Activated CD4-positive, alpha-beta T cell treated with anti-CD3 and anti-CD28 coated beads, Interleukin-2, amount 10 ng/mL, durations not matched to agents 7 days and 5 days (primary cell): ENCODE measurements at places on chromosomes 2 and 18.
A peak's percentile ranks its signal among the peaks of the same experiment; 100 is the strongest.

GRCh38 chr2:172095905-172096625 lies 6.6 kb downstream of the DLX2 start:
- no peak for DNase-seq

DNA sequence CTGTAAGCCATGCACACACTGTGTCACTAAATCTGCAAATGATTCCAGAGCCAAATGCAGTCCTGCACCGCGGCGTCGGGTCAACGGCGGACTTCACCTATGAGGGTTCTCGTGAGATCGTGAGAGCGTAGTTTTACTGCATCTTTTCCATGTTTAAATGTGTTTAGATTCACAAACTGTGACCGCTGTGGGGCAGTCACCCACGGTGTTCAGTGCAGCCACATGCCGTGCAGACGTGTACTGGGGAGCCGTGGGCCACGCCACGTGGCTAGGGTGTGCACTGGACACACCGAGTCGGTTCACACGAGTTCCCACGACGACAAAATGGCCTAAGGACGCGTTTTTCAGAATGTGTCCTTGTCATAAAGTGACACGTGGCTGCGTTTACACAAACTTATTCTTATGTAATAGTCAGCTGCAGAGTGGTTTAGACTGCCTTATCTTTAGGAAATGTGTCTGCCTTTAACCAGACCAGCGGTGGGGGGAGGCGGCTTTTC lies 34.1 kb downstream of the NFATC1 start:
- DNase-seq: no peak

DNA sequence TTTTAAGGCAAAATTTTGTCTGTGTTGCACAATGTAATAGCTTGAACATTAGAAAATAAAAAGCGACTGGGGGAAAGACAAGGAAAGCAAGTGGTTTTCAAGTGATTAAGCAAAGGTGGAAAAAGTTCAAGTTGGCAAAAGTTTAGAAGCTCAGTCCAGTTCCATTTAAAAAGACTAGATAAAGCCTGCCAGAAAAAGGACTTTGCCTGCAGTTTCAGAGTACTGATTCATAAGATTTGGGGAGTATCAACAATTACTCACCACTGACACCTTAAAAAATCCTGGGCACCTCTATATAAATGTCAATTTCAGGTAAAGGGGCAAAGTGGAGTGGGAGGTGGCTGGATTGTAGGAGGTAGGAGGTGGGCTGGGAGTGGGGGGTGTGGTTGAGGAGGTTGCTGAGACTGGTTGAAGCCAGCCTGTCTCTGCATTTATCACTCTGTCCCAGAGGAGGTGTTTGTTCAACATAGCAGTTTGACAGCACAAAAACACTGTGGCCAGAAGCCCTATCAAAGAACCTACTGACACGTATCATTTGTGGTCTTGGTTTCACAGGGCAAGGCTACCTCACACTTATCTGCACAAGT lies 14.6 kb downstream of the ZEB2 start:
- no peak for DNase-seq

DNA sequence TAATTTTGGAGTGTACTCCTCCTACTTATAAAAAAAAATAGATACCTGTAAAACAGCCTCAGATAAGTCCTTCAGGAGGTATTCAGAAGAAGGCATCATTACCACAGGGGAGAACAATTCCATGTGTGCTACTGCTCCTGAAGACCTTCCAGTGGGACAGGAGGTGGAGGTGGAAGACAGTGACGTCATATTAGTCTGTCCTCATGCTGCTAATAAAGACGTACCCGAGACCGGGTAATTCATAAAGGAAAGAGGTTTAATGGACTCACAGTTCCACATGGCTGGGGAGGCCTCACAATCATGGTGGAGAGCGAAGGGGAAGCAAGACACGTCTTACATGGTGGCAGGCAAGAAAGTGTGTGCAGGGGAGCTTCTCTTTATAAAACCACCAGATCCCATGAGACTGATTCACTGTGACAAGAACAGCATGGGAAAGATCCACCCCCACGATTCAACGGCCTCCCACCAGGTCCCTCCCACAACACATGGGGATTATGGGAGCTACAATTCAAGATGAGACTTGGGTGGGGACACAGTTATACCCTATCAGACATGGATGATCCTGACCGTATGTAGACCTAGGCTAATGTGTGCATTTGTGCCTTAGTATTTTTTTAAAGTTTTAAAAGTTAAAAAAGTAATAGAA lies 98.4 kb downstream of the NDUFA10 start:
- DNase-seq: no peak

GRCh38 chr2:172510088-172510487 lies 45.8 kb upstream of the PDK1 start:
- no peak for DNase-seq

DNA sequence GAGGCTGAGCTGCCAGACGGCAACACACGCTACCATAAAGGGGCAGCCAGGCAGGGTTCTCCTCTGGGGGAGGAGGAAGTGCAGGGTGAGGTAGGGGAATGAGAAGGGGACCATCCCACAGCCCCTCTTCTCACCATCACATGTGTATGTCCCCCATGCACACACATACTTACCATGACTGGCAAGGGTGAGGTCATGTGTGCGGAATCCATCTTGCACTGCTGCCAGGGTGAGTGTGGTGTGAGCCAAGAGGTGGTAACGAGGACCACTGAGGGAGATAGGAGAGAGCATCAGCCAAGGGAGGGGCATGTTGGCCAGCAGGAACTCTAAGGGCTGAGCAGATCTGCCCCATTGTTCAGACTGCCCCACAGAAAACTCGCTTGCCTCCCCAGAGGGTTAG lies 7.1 kb downstream of the WDR54 start:
- DNase-seq: no peak

- DNase-seq: peak; percentile 53
Observed at GRCh38 chr18:23992089-23992940, 22.2 kb upstream of the TTC39C start.

GRCh38 chr2:240429341-240429871 lies 6.1 kb upstream of the GPC1 start:
- no peak for DNase-seq

- no peak for DNase-seq
Observed at GRCh38 chr2:191638079-191638801, 39.7 kb upstream of the NABP1 start.

GRCh38 chr2:176639671-176640070 lies 370.4 kb downstream of the MTX2 start:
- DNase-seq: no peak

GRCh38 chr2:65231892-65232477 lies 4.4 kb downstream of the ACTR2 start:
- DNase-seq: peak; percentile 11

DNA sequence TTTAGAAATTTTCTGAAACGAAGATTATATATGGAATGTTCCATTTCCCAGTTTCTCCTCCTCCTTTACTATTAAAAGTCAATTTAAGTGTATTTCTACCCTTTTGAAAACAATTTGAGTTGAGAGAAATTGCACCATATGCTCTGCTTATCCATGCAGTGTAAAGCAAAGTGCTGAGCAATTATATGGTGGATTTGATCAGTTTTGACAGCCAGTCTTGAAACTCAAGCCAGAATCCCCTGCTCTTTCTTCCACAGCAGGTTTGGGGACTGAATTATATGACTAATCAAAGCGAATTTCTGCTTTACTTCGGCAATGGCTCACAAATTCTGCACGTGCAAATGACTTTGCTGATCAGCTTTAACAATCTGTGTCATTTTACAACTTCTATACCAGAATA lies 1183.6 kb downstream of the LRP1B start:
- DNase-seq: no peak

DNA sequence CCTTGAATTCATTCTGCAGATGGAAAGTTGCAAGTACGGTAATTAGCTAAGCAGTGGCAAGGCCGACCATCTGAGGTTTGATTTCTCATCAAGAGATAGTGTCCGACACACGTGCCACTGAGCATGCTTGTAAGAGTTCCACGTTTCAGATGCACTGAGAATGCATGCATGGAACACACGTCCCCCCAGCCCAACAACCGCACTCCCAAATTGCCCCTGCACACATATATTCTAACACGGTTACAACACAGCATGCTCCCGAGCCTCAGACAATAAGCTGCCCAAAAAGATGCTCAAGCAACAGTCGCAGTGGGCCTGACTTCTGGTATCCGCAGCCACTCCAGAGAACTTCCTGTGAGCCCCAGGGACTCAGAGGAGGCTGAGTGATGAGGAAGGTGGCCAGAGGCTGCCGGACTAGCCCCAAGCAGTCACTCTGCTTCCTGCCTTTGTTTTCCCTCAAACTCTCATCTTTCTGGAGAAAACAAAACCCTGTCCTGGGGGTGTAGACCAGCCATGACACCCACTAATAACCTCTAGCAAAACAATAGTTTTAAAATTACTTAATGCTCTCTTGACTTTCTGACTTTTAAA lies 204.0 kb downstream of the TGIF1 start:
- DNase-seq: no peak

GRCh38 chr2:194352505-194352904 lies 1304.5 kb upstream of the SLC39A10 start:
- DNase-seq: no peak

- no peak for DNase-seq
Observed at GRCh38 chr18:7147399-7147798, 29.8 kb upstream of the LAMA1 start.

GRCh38 chr18:69946608-69947155 lies 991 bp downstream of the CD226 start:
- no peak for DNase-seq

DNA sequence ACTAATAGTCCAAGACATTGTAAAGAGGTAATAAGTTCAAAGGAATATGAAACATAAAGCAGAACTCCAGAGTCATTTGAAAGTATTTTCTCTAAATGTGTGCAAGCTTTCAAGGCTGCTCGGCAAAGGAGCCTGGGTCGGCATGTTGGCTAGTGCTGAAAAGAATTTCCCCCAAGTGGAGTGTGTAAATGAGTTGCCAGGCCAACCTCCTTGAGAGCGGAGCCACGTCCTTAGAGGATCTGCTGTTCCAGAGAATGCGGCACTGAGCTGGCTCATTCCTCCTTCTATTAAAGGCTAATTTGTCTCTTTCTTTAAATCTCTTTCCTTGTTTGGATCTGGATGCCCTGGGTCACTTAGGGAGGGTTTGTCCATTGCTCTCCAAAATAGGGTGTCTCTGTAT lies 127.5 kb downstream of the RDH14 start:
- DNase-seq: no peak

DNA sequence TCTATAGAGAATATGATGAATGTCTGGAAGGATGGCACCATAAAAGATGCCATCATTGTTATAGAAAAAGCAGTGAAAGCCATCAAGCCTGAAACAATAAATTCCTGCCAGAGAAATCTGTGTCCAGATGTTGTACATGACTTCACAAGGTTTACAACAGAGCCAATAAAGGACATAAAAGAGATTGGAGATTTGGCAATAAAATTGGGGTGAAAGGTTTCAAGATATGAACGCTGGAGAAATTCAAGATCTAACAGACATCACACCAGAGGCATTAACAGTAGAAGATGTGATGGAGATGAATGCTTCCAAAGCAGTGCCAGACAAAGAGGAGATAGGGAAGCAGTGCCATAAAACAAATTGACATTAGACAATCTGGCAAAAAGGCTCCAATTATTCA lies 518.8 kb upstream of the ACVR2A start:
- DNase-seq: no peak

DNA sequence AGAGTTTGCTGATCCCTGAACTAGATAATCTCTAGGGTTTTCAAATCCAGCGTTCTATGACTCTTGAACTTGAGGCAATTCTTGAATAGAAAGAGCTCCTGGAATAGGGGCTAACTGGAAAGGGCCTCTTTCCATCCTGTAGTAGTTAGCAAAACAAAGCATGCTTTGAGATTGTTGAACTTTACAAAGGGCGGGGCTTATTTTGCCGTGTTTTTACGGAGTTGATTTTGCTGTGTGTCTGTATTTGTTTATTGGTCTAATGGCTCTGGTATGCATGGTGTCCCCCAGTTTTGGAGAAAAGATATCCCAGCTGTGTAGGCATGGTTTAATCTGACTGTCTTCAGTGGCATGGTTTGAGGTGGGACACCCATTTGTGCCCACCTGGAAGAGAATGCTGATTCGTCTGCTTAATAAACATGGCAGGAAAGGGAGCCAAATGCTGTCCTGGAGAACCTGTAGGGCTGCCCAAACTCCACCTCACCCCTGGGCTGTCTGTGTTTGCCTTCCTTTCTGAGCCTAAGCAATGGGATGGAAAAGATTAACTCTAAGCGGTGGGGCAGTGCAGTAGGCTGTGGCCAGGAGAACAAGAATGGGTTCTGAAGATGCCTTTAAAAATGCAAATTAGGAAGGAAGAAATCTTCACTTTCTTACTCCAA lies 74.1 kb upstream of the FOSL2 start:
- DNase-seq: no peak

DNA sequence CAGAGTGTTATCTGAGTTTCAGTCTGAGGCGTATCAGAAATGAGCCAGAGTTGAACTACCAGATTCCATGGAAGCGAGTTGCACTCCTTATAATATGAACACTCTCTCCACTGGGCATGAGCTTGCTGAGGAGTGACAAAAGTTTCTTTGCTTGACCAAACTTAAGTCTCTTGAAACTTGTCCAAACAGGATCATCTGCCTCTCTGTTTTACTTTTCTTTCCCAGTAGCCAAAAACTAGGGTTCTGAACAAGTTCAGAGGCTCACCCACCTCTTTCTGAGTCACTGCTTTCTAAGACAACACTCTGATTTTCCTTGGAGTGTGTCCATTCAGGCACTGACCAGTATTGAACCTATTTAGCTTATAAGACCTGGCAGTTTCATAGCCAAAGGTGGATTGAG lies 233.2 kb upstream of the TCF4 start:
- DNase-seq: no peak

- no peak for DNase-seq
Observed at GRCh38 chr18:21051620-21052019, 60.0 kb downstream of the ROCK1 start.

- no peak for DNase-seq
Observed at GRCh38 chr2:145321344-145321743, 801.4 kb upstream of the ZEB2 start.

DNA sequence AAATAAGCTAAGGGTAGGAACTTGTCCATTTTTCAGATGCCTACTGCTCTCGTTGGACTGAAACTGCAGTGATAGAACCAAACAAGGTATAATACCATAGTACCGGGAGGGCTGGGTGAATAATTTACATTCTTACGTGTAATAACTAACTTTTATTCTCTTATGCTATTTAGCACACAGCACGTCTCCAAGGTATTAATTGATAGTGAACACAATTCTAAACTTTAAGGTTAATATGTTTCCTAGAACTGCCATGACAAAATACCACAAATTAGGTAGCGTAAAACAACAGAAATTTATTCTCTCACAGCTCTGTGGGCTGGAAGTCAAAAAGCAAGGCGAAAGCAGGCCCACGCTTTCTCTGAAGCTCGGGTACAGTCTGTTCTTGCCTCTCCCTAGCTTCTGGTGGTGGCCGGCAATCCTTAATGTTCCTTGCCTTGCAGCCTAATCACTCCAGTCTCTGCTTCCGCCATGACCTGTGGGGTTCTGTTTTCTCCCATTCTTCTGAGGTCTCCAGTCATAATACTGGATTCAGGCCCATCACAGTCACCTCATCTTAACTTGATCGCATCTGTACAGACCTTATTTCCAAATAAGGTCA lies 5.6 kb upstream of the BCL2 start:
- no peak for DNase-seq

GRCh38 chr2:112623913-112624777 lies 21.6 kb upstream of the SLC20A1 start:
- DNase-seq: peak; percentile 86
